ENCODE measurements at places on chromosomes 3 and 15.

DNA sequence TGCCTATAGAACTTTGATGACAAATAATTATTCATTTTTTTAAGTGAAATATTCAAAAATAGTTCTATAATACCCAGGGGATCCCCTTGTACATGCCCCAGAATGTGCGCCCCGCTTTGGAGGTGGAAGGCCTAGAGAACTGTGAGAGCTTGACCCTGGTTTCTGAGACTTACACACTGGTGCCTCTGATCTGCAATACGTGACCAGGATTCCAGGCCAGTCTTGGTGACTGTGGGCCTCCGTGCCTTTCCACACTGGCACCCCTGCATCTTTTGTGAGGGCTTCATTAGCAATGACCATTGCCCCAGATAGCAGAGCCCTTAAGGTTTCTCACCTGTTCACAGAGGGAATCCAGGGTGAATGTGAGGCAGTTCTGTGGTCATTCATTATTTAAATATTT is 44.0 kb downstream of the CLSTN2 start:
- no peak for ATAC-seq
- H3K4me3 ChIP-seq, result no peak overlapping the region
- H3K36me3 ChIP-seq, result no peaks in the 10 kb centered on the region

DNA sequence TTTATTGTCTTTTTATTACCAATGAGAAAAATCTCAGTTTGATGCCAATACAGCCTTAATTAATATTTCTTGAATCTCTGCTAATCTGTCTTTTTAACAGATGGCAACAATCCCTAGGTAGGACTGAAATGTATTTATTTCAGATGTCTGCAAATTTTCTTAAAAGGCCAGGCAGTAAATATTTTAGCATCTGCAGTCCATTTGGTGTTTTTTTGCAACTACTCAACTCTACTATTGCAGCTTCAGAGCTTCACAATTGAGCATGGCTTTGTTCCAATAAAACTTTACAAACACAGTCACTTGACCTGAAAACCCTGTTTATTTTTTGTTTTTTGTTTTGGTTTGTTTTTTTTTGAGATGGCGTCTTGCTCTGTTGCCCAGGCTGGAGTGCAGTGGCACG is 82.7 kb downstream of the RARB start:
- no peak overlapping the region for H3K27ac ChIP-seq
- no peaks in the 10 kb centered on the region for H3K4me1 ChIP-seq
- no peaks in the 10 kb centered on the region for H3K36me3 ChIP-seq
- ATAC-seq, result no peak
- H3K27me3 ChIP-seq, result peaks cover 5% of the 10 kb centered on the region

DNA sequence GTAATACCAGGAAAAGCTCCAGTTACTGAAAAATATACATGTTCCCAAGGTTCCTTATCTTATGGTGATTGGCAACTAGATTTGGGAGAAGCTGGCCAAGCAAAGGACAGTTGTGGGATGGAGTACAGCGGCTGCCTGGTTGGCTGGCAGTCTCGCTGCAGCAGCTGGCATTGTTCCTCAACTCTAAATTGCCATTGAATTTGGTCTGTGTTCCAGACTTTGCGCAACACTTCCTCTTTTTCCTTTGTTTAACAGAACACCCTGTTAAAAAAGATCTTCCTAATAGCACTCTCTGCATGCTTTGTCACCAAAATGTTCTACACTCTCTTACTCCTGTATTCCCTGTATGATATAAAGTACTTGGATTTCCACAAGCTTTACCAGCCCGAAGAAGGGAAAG is 420.6 kb upstream of the RBMS3 start:
- no peak for ATAC-seq
- H3K4me3 ChIP-seq, result no peak overlapping the region
- no peak overlapping the region for H3K27ac ChIP-seq
- no peaks in the 10 kb centered on the region for H3K4me1 ChIP-seq
- H3K27me3 ChIP-seq, result no peaks in the 10 kb centered on the region

- no peak overlapping the region for H3K27ac ChIP-seq
- peaks cover 11% of the 10 kb centered on the region for H3K4me1 ChIP-seq
- no peak for ATAC-seq
- H3K27me3 ChIP-seq, result peaks cover 5% of the 10 kb centered on the region
Measured at GRCh38 chr15:59539799-59540198, 71.8 kb upstream of the GCNT3 start.

GRCh38 chr3:43997788-43998369 is 243.8 kb upstream of the TOPAZ1 start:
- H3K4me1 ChIP-seq, result peaks cover 4% of the 10 kb centered on the region
- no peak for ATAC-seq
- peak overlapping the region; percentile 74 for H3K4me3 ChIP-seq
- peaks cover 83% of the 10 kb centered on the region for H3K27me3 ChIP-seq

DNA sequence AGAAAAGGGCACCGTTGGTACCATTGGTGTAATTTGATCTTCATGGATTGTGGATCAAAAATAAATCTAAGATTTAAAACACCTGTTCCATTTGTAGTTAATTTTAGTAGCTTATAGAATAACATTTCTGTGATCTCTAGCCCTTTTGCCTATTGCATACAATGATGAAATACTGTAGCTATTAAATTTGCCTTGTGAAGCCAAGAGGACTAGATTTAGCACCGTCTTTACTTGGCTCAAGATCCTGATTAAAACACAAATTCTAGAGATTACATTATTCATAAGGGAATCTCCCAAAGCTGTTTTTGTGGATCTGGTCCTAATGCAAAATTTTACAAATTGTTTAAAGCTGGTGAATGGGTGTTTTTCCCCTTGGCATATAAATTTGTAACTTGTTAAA is 8.2 kb downstream of the TBC1D23 start:
- no peaks in the 10 kb centered on the region for H3K36me3 ChIP-seq
- H3K4me3 ChIP-seq, result peak overlapping the region; percentile 44
- H3K27ac ChIP-seq, result peak overlapping the region; percentile 62
- H3K4me1 ChIP-seq, result peaks cover 32% of the 10 kb centered on the region
